ENCODE measurements at places on chromosomes 7 and 10.

DNA sequence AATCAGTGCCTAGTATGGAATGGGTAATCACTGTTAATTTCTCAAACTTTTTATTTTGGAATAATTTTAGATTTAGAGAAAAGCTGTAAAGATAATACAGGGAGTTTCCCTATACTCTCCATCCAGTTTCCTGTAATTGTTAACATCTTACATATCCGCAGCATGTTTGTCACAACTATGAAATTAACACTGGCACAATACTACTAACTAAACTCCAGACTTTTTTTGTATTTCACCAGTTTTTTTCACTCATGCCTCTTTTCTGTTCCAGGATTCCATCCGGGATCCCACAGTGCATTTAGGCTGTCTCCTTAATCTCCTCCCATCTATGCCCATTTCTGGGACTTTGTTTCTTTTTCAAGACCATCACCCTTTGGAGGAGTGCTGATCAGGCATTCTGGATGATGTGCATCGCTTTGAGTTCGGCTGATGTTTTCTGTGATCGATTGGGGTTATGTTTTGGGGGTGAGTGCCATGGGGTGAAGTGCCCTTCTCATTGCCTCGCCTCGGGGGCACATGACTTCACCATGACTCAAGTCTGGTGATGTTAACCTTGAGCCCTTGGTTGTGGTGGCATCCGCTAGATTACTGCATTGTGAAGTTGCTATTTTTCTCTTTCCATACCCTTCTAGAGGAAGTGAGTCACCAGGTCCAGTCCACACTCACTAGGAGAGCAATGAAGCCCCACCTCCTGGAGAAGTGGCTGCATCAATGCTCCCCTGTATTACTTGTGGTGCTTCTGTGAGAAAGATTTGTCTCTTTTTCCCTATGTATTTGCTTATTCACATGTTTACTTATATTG, 43.9 kb upstream of the GRB10 start:
- DNase-seq = no peak

DNA sequence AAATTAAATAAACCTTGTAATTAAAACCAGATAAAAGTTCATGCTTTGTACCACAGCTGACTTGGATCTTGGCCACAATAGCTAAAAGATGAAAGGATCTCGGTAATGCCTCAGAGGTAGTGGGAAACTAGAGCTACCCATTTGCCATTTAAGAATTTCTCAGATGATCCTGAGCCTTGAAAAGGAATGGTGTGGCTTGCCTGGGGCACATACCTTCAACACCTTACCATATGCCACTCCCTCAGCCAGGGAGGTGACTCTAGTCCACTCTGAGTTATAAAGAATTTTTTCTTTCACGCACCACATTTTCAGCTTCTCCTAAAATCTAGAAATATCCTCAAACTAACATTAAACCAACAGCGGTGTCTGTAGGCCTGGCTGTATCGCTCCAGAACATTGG, 516.3 kb upstream of the TEX47 start:
- no peak for DNase-seq

GRCh38 chr7:21393937-21394336, 33.9 kb upstream of the SP4 start:
- DNase-seq = no peak

DNA sequence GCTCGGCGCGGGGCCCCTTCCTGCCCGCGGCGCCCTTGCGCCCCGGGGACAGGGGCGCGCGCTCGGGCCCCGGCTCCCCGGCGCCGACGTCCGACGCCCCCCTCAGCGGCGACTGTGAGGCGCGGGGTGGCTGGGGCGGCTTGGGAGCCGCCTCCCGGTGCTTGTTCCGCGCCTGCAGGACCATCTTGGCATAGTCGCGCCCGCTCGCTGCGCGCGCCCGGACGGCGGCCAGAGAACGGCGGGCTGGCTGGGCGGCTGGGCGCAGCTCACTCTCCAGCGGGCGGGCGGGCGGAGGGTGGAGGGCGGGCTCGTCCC, at the start of gene DPY19L1:
Gene DPY19L1 (minus strand): TSS at position 275 of the 315 bp plus-strand sequence. CDS start 91 bp downstream, at position 184.
- no peak for DNase-seq

GRCh38 chr10:87930934-87931835, 67.8 kb downstream of the PTEN start:
- DNase-seq = no peak

DNA sequence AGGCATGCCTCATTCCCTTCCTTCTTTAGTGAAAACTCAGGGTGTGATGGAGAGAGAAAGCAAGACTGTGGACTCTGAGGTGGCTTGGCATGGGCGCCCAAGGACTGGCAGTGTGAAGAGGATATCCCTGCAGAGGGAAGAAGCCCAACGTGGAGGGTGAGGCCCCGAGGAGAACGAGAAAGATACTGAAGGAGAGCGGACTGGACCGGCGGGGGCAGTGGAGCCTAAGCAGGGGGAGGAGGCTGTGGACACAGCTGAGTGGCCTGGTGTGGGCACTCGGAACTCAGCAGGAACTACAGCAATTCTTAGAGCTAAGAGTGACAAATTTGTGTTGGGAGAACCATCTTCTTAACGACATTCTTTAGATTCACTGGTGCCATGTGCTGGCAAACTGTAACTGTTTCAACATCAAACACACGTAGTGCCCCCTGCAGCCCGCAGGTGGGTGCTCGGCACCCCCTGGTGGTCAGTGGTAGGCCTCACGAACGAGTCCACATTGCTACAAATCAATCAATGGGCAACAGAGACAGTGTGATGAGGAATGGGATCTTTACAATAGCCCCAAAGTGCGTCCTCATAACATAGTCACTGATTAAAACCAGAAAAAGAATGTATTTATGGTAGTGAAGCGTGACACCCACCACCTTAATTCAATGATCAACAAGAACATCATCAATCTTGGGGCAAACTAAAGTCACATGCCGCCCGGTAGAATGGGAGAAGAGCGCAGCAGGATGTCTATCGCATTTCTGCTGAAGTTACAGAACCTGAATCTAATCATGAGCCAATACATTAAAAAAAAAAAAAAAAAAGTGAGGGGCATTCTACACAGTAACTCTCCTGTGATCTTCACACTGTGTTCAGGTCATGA, 2.0 kb upstream of the SFTPA1 start:
- no peak for DNase-seq

DNA sequence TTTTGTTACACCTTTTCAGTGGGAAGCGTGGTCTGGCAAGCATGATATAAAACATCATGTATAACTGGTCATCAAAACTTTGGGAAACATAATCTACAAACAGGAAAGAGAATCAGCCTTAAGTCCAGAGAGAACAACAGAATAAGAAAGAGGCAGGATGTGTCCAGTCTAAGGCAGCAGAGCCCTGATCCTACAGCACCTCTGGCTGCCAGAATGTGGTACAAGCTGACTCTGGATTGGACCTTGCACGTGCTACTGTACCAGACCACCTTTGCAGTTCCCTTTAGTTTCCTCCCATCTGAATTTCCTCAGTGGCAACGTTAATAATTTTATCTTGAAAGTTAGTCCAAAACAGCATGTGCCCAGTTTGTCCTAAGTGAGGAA, 824.6 kb upstream of the IGFBP3 start:
- DNase-seq = no peak

DNA sequence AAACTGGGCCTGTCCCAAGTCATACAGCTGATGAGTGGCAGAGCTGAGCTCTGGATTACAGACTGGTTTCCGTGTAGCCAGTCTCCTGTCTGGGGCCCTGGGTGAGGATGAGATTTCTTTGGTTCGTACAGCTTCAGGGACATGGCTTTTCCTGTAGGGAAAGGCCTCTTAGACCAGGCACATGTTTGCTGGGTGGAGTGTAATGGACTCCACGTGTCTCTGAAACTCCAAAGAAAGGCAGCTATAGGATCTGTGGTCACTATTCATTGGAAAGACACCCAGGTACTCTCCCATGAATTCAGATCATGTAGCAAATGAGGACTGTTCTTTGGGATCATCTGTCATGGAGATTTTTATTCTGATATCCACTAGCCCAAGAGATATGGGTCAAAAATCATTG, 2.4 kb downstream of the HABP2 start:
- DNase-seq = no peak

GRCh38 chr10:28806488-28806941, 129.2 kb downstream of the BAMBI start:
- DNase-seq = peak; percentile 28

- no peak for DNase-seq
Measured at GRCh38 chr10:131584287-131584686, 272.8 kb upstream of the TCERG1L start.

DNA sequence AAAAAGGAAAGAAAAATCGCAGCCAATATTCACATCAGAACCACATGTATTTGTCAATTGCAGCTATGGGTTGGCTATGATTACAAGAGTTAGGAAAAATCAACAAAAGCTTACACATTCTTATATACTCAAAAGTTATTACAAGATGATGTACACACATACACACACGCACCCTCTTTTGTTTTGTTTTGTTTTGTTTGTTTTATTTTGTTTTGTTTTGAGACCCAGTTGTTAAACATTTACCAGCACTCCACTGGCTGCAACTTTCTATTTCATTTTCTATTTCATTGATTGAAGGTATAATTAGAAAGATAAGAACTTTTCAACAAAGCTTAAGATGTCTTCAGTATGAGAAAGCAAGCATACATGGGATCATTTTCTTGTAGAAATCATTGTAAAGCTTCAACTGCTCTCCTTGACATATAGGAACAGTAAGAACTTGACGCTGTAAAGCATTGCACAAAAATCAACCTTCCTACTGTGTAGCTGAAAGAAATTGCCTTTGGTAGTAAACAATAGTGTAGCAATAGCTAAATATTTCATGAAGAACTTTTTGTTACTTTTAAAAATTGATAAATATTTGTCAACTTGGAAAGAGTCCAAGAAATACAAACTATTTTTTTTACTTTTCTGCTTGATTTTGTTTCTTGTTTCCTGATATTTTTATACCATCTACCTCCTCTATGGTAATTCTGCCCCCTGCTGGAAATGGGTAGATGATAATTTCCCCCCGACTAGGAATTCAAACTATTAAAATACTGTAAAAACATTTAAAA, 205.9 kb downstream of the MBL2 start:
- DNase-seq = no peak

DNA sequence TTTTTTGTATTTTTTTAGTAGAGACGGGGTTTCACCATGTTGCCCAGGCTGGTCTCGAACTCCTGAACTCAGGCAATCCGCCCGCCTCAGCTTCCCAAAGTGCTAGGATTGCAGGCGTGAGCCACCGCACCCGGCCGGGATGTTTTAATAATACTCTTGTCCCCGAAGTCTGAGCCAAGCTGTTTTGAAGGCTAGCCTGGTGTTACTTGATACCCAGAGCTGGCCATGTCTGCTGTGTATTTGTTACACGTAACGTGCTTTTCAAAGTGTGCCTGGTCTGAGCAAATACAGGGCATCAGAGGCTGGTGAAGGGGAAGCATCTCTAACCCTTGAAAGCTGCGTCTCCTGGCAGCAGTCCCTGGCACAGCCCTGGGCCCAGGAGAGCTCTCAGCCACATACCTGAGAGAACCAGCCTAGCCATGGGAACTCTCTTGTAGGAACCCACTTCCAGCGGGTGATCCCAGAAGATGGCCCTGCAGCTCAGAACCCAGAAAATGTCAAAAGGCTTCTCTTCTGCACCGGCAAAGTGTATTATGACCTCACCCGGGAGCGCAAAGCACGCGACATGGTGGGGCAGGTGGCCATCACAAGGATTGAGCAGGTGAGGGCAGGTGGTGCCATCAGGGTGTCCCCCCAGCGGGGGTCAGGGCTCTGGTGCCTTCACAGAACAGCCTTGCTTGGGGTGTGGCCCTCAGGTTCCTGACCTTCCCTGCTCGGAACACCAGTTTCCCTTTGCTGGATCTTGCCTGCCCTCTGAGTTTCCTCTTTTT, 41.7 kb upstream of the ZMIZ2 start:
- no peak for DNase-seq

DNA sequence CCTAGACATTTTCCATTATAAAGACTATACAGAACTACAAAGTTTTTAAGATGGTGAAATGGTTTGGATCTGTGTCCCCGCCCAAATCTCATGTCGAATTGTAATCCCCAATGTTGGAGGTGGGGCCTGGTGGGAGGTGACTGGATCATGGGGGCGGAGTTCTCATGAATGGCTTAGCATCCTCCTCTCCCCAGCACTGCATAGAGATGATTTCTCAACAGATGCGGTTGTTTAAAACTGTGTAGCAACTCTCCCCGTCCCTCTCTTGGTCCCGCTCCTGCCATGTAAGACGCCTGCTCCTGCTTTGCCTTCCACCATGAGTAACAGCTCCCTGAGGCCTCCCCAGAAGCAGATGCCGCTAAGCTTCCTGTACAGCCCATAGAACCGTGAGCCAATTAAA, 1.6 kb downstream of the FAM133B start:
- DNase-seq = no peak

GRCh38 chr10:49679480-49679893, at the start of gene C10orf53:
TSS of gene C10orf53 (plus strand) at chr10:49679651. CDS start at chr10:49679698, 47 bp downstream.
- peak; percentile 34 for DNase-seq

DNA sequence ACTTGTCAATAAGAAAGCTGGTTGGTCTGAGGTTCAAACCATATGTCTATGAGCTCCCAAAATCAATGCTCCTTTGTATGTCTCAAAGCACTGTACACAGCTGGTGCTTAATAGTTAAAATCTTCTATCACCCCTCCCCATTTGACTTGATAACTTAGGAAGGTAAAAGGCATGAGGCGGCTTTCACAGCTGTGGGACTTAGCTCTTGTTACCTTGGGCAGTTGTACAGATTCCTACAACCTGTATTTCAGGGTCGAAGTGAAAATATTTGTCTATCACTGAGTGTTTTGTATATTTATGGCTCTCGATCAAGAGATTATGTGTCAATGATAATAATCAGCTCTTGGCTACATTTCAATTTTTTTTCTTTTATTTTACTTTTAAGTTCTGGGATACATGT, 992 bp upstream of the KIFBP start:
- DNase-seq = no peak

DNA sequence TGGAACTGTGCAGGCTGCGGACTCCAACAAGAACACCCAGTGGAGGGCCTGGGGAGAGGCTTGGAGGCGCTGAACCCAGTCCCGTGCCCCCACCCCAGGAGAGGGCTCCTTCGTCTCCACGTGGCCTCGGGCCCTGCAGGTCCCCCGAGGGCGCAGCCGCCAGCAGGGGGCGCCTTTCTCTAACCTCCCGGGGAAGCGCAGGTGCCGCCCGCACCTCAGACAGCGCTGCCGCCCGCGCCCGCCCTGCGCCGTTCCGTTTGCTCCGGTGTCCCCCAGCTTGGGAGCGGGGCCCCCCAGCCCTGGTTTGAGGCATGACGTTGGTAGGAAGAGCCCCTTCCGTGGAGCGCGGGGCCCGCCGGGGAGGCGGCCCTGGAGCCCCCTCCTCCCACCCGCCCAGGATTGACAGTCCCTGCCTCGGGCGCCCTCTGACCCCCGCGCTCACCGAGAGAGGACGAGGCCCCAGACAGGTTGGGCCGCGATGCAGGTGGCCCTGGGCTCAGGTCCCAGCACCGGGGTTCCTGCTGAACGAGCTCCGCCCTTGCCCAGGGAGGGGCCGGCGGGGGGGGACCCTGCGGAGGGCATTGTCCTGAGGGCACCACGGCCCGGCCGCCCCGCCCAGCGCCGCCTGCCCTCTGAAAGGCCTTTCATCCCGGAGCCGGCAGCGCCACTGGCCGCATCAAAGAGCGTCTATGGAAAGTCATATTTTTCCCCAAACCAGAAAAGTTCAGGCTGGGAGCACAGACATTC, 42.8 kb downstream of the FOXL3 start:
- DNase-seq = peak; percentile 76
